EH (cell line): ENCODE measurements at places on chromosomes 11 and 22.
A peak's percentile ranks its signal among the peaks of the same experiment; 100 is the strongest.

- DNase-seq: peak; percentile 36
These were observed 13.8 kb downstream of the CARS1 start for GRCh38 chr11:3043315-3043871.

GRCh38 chr11:115892016-115892415, 387.8 kb upstream of the CADM1 start:
- no peak for DNase-seq

- peak; percentile 90 for DNase-seq
These were observed 126.5 kb downstream of the RASSF10 start for GRCh38 chr11:13135385-13136271.

GRCh38 chr11:24238771-24239645, 257.8 kb upstream of the LUZP2 start:
- peak; percentile 75 for DNase-seq

GRCh38 chr11:10029386-10030121, 264.5 kb downstream of the SBF2 start:
- peak; percentile 53 for DNase-seq

DNA sequence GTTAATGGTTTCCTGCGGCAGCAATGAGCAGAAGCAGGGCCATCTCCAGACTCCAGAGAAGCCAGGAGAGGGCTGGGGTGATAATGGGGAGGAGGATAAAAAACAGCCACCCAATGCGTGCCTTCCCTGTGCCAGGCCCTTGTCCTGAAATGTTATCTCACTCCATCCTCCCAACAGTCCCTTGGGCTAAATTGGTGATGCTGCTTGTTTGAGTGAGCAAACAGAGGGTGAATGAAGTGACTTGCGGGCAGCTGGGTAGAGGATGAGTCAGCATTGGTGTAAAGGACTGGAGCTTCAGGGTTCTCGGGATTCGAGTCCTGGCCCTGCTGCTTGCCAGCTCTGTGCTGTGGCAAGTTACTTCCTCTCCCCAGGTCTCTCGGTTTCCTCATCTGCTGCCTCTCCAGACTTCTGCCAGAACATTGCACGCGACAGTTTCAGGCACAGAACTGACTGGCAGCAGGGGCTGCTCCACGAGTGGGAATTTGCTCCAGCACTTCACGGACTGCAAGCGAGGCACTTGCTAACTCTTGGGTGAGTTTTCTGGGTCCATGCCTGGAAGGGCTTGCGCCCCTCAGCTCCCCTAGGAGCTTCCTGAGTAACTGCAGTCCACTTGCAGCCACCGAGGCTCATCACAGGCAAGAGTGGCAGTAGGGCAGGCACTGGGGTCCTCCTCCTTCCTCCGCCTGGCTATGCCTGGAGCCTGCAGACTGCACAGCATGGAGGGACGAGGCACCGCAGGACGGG, at the start of gene P2RY6:
Gene P2RY6, plus strand, starts transcription at position 403 of the 744 bp plus-strand sequence. CDS start 24,181 bp downstream, outside the sequence.
- DNase-seq: peak; percentile 86
